Cerebellar nuclear complex (tissue), 1 donor: ENCODE measurements at places on chromosomes 12 and 14.

DNA sequence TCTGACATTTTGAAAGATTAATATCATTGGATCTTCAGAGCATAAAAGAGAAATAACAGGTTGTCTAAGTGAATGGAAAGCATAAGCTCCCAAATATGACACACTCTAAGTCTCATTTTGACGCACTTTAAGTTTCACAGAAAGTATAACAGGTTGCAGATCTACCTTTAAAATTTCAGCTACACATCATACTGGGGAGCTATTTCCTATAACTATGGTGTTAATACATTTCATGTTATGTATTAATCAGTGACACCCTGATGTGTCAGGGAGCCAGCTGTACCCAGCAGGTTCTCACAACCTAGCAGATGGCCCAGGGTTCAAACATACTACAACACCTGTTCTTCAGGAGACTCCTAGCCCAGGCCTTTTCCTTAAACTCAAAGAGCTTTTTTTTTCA, 31.1 kb upstream of the TMX1 start:
- DNase-seq, result no peak

DNA sequence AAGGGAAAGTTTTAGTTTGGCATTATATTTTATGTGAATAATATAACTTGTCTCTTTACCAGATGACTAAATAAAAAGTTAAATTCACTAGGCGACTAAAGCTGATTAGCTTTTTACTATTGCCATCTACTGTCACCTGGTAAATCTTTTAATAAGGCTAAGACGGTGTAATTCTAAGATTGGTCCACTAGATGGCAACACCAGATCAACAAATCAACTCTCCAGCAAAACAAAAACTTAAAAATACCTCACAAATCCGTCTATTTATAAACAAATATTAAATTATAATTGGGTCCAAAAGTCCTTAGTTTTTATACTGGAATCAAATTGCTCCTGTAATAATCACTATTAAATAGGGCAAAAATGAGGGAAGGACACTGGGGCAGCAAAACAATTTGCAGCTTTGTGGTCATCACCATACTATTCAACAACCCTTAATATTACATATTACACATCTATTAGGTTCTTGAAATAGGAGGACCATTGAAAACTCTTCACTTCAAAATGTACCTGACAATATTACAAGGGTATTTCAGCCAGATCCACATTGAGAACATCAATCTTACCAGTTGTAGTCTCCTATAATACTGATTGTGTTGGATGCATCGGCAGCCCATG, 47.9 kb downstream of the GALC start:
- no peak for DNase-seq

- DNase-seq, result no peak
Measured at GRCh38 chr12:57765003-57765697, 1.7 kb downstream of the CYP27B1 start.

- DNase-seq, result no peak
Measured at GRCh38 chr14:93067088-93067487, 48.6 kb downstream of the ITPK1 start.

DNA sequence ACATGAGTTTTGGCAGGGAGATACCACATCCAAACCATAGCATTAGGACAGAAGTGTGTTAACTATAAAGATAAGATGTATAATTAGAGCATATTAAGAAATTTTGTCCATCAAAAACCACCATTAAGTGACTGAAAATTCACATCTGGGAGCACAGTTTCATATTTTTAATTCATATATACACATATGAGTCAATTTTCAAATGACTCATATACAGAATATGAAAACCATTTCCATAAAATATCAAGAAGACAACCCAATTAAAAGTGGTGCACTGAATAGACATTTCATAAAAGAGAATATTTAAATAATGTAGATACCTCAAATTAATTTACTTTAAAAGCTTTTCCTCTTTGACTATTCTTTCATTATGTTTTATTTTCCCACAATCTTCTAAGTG, 25.3 kb downstream of the MUCL1 start:
- DNase-seq, result no peak

GRCh38 chr12:45431126-45431525, 215.2 kb downstream of the ANO6 start:
- DNase-seq, result no peak

DNA sequence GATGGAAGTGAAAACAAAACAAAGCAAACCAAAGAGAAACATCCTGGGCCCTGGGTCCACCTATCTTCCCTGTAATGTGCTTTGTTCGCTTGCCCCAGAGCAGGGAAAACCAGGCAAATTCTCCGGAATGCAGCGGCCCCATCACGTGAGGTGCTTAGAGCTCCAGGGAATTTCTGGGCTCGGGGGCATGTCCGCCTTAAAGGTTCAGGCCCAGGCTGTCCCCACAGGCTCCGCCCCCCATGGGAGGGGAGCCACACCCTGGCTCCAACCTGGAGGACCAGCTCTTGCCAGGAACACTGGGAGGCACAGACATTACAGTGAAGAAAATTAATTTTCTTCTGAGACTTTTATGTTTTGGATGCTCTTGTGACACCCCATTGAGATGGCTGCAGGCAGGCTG, 69.9 kb downstream of the RBM19 start:
- no peak for DNase-seq

DNA sequence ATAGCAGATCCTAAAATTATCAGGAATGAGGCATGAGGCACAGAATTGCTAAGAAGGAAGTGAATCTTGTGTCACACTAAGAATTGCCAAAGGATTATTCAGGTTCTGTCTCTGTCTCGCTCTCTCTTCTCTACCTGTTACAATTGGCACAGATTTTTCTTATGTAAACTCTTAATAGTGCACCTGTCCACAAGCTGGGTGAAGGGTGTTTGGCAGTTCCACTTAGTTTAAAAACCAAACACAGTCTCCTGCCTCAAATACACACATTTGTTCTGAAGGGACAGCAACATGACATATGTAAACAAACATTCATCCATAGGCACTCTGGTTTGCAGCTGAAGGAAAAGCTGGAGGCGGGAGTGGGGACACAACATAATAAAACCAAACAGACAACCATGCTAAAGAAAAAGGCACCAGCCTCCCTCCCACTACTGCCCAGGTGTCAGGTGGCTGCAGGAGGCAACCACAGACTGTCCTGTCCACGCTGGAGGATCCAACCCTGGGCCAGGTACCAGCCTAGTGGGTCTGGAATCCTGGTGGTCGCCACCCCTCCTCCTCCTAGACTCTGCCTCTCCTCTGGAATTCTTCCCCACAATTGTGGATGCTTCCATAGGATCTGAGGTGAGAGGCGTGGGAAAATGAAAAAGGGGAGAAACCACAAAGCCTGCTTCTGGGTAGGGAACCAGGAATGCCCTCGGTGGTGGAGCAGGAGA, 81.2 kb downstream of the TMEM260 start:
- no peak for DNase-seq

GRCh38 chr14:91872011-91872501, 4.7 kb upstream of the TC2N start:
- DNase-seq, result no peak

- no peak for DNase-seq
Measured at GRCh38 chr14:65290830-65291229, 121.7 kb upstream of the FUT8 start.

DNA sequence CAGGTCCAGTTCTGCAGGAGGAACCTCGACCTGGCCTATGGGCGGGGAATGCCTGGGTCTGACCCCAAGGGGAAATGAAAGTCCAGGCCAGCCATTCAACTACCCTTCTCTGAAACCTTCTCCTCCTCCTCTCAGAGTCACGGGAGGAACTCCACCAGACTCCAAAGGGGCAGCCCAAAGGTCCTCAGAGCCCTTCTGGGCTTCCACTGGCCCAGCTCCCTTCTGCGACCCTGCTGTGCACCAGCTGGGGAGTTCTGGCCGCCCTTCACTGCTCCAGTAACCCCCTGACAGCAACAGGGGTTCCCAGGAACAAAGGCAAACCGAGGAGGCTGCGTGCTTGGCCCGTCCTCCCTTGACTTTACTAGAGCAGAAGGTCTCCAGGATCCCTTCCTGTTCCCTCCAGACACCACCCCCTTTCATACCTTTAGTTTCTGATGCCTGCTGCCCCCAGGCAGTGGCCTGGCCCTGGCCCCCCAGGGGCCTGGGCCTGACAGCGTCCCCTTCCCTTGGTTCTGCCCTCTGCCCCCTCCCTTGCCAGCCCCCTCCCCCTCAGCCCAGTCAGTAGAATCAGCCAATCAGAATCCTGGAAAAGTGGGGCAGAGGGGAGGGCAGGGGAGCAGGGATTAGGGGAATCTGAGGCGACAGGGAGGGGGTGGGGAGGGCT, 850 bp upstream of the ZNF385A start:
- DNase-seq, result no peak

DNA sequence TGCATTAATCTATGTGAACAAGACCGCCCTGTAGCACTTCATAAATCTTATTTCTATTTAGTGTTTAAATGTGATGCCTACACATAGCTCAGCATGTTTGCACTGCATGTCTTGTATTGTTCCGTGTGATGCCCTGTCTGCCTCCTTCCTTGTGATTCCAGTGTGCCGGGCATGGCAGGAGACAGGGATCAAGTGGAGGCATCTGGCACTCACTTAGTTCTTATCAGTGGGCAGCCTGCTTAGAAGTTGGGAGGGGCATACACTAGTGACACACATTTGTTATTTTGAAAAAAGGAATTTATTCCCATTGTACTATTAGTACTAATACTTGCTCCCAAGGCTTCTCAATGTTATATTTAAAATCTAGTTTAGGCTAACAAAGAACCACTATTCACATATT, 176.4 kb downstream of the KCNA5 start:
- no peak for DNase-seq

GRCh38 chr12:121794534-121795033, 1.1 kb upstream of the RHOF start:
- no peak for DNase-seq

DNA sequence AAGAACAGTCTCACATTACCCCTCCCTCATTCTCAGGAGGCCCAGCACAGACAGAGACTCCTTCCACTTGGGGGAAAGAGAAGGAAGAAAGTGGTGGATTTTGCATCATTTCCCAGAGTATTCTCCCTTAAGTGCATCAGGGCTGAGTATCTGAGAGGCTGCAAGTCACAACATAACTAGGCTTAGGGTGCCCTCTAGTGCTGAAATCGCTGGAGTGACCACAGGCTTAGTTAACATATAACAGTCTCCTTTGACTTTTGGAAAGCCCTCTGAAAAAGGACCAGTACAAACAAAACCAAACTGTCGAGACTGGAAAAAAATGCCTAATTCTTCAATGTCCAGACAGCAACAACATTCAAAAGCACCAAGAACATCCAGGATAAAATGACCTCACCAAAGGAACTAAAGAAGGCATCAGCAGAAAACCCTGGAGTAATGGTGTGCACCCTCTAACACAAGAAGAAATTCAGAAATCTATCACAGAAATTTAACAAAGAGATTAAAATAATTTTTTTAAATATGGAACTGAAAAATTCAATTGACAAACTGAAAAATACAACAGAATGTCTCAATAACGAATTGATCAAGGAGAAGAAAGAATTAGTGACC, 412.3 kb downstream of the RPS29 start:
- no peak for DNase-seq
